ENCODE measurements at places on chromosomes 6 and 20.

GRCh38 chr6:28865401-28866204 lies 58.2 kb downstream of the TRIM27 start:
- peak; percentile 57 for DNase-seq

DNA sequence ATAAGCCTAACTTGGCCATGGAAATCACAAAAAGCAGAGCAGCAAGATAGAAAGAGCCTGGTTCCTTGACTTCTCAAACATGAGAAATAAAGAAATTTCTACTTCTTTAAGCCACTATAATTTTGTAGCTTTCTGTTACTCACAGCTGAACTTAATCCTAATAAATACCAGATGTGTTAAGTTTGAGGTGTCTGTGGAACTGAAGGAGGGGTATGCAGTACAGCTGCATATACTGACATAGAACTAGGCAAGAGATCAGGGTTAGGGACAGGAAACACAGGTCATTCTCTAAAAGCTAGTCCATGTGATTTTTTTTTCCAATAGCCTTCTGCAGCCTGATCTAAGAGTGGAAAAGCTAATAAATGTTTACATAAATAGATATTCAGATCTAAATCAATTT lies 123.9 kb downstream of the COL12A1 start:
- DNase-seq: no peak

DNA sequence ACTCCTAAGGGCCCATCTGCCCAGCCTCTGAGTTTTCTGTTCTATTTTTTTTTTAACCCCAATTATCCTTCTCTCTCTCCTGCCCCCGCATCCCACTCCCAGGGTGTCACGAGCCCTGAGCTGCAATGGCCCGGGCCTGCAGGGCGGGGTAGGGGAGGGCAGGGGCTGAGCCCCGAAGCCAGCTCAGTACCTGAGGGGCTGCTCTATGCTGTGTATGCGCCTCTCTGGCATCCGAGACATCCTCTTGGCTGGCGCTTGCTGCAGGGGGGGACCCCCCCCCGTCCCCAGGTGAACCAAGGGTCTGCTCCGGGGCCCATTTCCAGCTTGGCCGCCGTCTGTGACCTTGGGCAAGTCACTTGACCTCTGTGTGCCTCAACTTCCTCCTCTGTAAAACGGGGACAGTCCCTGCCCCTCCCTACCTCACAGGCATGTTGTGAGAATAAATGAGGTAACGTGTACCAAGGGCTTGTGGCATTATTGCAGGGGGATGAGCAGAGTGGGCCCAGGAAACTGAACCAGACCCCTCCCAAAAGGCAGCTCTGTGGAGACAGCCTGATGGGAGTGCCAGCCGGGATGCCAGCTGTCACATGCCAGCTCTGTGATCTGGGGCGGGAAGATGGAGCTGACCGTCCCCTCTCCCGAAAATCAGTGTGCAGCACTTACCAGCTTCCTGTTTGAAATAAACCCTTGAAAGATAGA lies 13.0 kb upstream of the MYL9 start:
- no peak for DNase-seq

GRCh38 chr20:24989162-24989561 lies 3.4 kb downstream of the APMAP start:
- DNase-seq: no peak

DNA sequence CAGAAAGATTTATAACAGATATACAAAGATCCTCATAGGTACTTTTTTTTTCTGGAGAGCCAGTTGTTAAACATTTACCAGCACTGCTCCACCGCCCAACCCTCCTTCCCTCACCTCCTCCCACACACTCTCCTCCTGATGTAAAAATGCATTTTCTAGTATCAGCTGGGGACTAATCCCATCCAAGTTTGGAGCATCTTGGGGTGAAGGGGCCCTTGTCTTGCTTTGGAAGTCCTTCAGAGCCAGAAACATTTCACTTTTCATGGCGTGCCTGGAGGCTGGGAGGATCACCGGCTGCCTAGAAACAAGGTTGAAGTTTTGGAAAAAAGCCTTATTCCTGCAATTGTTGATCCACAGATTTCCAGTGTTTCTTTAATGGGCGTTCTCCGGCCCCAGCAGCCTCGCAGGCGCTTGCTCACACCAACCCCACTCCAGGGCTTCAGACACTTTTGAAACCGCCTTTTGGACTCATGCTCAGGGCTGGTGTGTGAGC lies 165.1 kb upstream of the AFDN start:
- no peak for DNase-seq

DNA sequence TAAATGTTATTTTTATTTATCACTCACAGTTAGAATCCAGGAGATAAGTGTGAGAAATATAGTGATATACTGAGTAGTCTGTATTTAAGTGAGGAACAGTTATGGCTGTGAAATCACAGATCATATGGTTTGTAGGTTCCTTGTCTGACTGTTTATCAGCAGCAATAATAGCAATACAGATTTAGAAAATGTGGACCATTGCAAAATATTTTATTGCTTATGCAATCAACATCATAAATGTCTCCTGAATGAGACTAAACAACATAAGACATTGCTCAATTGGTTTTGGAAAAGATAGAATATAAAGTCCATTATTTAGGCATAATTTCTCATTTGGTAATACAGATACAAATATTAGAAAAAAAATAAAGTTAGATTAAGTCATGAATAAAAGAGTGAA lies 43.7 kb downstream of the CCDC170 start:
- no peak for DNase-seq

- peak; percentile 69 for DNase-seq
These were observed 137.5 kb downstream of the FOXA2 start for GRCh38 chr20:22446613-22447446.

DNA sequence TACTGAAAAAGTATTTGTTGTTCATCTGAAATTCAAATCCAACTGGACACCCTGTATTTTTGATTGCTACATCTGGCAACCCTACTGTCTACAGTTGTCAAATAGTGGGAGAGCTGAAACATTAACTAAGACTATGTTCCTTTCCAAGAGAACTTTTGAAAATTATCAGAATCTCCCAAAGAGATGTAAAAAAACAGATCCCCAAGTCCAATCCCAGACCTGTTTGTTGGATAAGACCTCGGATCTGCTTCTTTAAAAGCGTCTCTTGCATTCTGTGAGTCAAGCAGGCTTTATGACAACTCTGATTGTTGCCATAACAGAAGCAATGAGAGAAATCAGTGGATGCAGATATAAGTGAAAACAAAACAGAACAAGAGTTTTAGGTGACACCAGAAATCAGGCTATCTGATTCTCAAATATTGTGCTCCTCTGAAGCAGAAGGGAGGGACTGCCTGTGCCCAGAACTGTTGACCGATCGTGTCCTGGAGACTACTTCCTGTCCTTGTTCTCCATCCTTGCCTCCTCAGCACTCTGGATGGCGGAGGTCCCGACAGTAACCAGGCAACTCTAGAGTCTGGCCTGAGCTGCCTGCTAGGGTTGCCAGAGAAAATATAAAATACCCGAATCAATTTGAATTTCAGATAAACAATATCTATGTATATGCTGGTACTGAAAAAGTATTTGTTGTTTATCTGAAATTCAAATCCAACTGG lies 853.8 kb downstream of the MAFB start:
- no peak for DNase-seq

DNA sequence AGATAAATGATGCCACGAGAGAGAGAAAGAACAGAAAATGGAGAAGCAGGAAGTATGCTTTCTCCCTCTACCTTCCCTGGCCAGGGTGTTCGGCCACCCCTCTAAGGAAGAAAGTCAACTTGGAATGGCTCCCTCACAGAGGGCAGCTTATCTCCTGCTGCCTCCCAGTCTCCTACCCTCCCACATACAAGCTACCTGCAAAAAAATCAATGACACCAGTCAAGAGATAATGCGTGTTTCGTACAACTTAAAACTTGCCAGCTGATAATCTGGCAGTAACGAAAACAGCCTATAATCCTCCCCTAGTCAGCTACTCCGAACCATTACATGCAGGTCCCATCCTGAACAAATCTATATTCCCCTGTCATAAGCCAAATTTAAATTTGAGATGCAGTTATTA lies 61.7 kb downstream of the BTBD9 start:
- no peak for DNase-seq

- DNase-seq: no peak
These were observed 22.7 kb downstream of the LYRM2 start for GRCh38 chr6:89615882-89616281.

- peak; percentile 95 for DNase-seq
These were observed 97.7 kb downstream of the SYCP2 start for GRCh38 chr20:59835448-59836395.

DNA sequence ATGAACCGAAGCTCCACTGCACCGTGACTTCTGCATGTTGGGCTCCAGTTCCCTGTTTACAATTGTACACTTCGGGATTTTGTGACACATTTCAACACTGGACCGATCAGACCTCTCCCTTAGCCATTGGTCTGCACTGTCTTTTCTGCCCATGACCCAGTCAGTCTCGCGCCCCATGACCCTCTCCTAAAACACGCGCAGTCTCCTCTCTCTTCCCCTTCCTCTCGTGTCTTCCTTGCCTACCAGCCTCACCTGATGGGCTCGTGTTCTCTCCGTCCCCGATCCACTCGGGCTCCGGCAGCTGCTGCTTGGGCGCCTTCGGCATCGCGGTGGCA lies 535 bp upstream of the ABCF1 start:
- no peak for DNase-seq

- DNase-seq: no peak
These were observed 355.3 kb downstream of the RNF144B start for GRCh38 chr6:18742406-18742805.

GRCh38 chr20:25546048-25546447 lies 39.3 kb downstream of the NINL start:
- peak; percentile 70 for DNase-seq

- no peak for DNase-seq
These were observed 573 bp upstream of the IFNGR1 start for GRCh38 chr6:137219664-137220252.

DNA sequence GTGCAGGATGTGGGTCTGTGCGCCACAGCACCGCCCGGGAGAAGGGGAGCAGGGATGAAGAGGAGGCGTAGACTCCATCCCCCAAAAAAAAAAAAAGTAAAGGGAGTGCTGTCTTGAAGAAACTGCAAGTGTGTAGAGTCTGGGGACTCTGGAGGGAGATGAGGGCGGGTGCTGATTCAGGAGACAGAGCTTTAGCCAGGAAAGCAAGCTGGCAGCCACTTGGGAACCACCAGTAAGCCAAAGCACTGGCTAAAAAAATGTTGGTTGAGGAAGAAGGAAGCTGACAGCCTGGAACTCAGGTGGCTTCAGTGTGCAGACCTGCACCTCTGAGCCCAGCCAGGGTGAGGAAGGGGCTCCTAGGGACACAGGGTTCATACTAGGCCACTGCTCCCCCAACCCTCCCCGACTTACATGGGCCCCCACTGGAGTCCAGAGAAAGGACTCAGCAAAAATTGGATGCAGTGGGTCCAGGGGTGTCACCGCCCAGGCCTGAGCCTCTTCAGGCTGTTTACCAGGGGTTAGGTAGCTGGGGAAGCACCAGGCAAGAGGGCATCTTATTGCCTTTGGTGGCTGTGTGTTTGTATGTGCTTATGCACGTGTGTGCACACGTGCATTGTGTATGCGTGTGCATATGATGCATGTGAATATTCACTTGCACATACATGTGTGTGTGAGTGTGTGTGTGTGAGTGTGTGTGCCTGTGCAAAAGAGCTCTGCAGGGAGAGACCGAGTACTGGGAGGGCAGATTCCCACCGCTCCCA lies 153.5 kb upstream of the MLN start:
- DNase-seq: peak; percentile 9

GRCh38 chr6:156646496-156646895 lies 130.7 kb upstream of the ARID1B start:
- no peak for DNase-seq

GRCh38 chr6:14660806-14661579 lies 543.4 kb downstream of the CD83 start:
- DNase-seq: no peak

GRCh38 chr6:40912158-40912946 lies 126.7 kb downstream of the UNC5CL start:
- peak; percentile 74 for DNase-seq

DNA sequence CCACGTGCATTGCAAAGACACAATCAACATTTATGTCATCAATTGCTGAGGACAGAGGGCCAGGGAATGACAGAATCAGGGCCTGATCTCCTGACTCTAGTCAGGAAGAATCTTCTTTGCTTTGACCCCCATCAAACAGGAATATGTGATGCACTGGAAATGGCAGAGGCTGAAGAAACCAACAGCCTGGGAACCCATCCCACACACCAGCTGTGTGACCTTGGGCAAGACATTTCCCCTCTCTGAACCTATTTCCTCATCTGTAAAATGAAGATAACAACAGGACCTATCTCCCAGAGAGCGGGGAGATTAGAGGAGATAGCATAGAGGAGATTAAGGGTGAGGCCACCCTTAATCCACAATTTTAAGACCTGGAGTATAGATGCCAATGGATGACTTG lies 1.5 kb downstream of the HNF4A start:
- no peak for DNase-seq

- no peak for DNase-seq
These were observed 51.8 kb downstream of the CYB5R4 start for GRCh38 chr6:83911278-83911677.

GRCh38 chr20:48723308-48724264 lies 104.2 kb downstream of the PREX1 start:
- no peak for DNase-seq

GRCh38 chr20:11850901-11851300 lies 66.8 kb upstream of the BTBD3 start:
- DNase-seq: no peak

GRCh38 chr6:72857791-72858585 lies 236.1 kb downstream of the KCNQ5 start:
- DNase-seq: no peak

DNA sequence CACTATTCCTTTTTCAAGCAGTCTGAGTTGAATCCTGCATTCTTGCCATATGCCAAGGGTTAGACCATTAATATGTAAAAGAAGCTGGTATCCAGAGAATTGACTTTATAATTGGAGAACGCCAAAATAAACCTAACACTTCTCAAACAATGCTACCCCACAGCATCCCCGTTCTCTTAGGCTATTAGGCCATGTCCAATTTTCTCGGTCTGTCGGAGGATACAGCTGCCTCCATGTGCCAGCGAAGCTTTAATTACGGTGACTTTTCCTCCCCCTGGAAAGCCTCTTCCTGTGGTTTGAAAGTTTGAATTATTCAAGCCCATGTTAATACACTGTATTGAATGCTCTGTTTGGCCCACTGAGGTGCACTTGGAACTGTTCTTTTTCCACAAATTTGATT lies 60.5 kb downstream of the HS3ST5 start:
- no peak for DNase-seq

DNA sequence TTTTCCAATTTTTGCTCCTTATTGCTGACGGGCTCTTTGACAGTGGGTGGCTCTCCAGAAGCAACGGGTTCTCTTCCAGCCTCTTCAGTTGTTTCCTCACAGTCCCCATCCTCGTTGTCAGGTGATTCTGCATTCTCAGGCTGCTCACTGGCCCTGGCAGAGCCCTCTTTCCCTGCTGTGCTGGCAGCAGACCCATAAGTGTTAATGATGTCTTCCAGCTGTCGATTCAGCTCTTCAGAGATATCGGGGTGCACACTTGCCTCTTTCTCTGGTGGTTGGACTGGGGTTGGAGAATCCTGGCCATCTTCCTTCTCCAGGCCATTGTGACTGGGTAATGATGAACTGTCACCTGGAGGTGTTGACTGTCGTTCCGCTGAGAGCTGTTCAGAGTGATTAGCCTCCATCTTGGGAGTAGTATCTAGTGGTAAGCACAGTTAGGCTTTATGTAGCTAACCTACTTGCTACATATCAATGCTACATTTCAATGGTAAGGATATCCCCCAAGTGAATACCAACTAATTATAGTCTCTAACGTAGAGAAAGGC lies 3.2 kb downstream of the TXLNB start:
- no peak for DNase-seq

- peak; percentile 75 for DNase-seq
These were observed 1.1 kb downstream of the GJA10 start for GRCh38 chr6:89895276-89895874.

- peak; percentile 19 for DNase-seq
These were observed 13.6 kb downstream of the BNIP5 start for GRCh38 chr6:36323062-36323461.

GRCh38 chr20:64224351-64225170 lies 31.0 kb upstream of the PCMTD2 start:
- peak; percentile 60 for DNase-seq
